Gastroesophageal sphincter (tissue), 4 donors: ENCODE measurements at places on chromosomes 5 and 9. TPM values are rescaled to one million over a fixed set of nuclear protein-coding genes. Genes with fewer than 3 reads are reported as not detected.

- no peak for ATAC-seq
Measured at GRCh38 chr5:54848581-54848980, 136.8 kb downstream of the ESM1 start.

- no peak for ATAC-seq
Measured at GRCh38 chr5:67290655-67291054, 94.1 kb upstream of the CD180 start.

The SAPCD2 gene
- total RNA-seq: 1.3 TPM

DNA sequence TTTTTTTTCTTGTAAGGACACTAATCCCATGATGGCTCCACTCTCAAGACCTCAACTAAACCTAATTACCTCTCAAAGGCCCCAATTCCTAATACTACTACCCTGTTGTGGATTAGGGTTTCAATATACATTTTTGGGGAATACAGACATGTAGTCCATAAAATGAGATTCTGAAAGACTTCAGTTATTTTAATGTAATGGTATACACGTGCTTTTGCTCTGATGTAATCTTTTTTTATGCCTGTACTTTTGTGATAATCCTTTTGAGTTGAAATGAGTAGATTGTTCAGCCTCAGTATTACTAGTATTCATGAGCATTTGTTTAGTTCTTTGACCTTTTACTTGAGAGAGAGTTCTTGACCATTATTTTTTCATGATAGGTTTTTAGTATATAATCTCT is 9.5 kb downstream of the CEP78 start:
- no peak for ATAC-seq

DNA sequence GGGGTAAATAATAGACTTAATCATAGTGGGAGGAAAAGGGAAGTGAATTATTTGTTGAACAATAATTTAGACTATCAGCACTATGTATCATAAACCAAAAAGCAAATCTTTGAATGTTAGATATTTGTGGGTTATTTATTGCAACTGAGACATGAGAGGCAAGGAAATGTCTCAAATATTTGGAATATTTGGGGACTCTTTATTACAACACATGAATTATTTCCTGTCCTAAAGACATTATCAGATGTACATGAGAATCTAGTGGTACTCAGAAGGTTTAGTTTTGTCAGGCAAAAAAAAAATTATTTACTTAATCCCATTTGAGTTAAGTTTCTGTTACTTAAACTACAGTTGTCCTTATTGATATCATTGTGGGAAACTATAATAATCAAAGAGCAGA is 91.1 kb downstream of the TLR4 start:
- ATAC-seq: no peak

DNA sequence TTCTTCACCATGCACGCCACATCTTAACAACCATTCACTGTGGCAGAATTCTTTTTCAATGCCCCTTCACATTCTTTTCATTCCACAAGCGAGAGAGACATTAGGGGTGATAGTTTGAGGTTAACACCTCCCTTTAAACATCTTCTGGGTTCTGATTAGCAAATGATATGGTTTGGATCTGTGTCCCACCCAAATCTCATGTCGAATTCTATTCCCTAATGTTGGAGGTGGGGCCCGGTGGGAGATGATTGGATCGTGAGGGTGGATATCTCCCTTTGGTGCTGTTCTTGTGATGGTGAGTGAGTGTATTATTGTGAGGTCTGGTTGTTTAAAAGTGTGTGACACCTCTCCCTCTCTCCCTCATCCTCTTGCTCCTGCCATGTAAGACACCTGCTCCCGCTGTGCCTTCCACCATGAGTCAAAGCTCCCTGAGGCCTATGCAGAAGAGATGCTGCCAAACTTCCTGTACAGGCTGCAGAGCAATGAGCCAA is 46.1 kb upstream of the RAI14 start:
- ATAC-seq: no peak

GRCh38 chr5:89436464-89436863 is 553.5 kb upstream of the MEF2C start:
- ATAC-seq: no peak

The FIBCD1 gene
- total RNA-seq: 1.7 TPM

DNA sequence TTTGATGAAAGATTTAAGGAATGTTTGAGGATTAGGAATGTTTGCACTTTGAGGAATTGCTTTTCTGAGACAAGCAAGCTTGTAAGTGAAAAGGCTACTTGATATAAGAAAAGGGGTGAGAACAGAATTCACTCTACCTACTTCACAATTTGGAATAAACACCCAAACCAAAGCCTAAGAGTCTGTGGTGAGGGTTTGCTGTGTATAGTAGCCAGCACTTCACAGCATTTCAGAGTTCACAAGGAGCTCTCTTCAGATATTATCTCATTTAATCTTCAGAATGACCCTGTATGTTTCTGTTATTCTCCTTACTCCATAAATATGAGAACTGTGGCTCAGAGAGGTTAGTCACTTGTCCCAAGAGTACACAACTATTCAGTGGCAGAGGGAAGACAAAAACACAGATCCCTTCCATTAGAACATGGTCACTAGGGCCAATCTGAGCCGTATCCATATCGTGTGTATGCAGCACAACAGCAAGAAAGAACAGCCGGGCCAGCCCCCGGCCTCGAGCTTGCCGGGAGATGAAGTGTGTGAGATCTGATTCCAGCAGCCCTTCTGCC is 92.4 kb downstream of the FRMD3 start:
- no peak for ATAC-seq

DNA sequence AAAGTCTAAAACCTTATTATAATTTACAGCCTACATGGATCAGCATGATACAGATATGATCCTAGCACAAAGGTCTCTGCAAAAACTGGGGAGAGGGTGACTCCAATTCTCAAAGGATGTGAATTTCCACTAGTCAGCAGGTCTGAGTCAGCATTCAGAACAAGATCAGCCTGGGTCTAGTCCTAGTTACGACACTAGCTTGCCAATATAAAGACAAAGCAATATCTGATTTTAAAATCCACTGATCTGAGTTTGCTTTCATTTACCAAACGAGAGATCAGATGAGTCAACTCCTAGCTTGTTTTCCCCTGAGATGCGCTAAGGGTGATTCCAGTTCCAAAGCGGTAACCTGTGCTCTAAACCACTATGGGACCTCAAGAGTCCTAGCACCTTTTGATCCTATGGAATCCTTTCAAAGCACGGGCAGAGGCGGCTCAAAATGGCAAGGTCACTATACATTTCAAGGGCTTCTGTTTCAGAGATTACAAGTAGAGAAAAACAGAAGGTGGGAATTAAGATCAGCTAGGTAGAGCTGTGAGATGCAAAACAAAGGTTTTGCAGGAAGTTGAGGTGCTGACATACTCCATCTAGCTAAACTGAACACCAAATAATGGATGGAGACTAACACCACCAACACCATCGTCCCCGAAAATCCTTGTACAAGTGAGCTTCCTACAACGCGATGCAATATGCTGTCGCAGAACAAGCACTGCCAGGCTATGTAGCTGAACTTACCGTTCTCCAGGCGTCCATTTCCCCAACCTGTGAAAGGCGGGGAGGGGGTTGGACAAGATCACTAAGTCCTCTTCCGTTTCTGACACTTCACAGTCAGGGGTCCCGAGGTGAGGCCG is 906 bp downstream of the SLC25A51 start:
- no peak for ATAC-seq

GRCh38 chr5:78717674-78718584 is 69.4 kb upstream of the LHFPL2 start:
- ATAC-seq: no peak

DNA sequence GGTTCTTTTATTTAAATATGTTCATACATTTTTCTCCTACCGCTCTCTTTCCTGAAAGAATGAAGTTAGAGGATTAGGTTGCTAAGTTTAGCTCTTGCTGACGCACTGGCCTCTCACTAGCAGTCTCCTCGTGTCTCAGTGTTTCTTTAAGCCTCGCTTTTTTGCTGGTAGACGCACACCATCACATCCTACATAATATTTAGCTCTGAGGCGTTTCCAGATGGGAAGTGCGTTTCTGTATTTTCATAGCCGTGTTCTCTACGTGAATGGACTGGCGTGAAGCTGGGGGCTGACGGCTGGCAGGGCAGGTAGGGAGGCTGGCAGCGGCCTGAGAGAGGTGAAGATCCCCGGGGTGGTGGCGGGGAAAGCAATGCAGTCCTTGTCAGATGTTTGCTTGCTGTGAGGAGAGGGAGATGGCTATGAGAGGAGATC is 79.2 kb upstream of the SPRY4 start:
- peak; percentile 68 for ATAC-seq

- ATAC-seq: no peak
Measured at GRCh38 chr9:25681266-25681665, 3.0 kb upstream of the TUSC1 start.

- no peak for ATAC-seq
Measured at GRCh38 chr5:62621280-62621679, 42.7 kb downstream of the LRRC70 start.

- peak; percentile 41 for ATAC-seq
Measured at GRCh38 chr9:83238871-83239640, 176.1 kb upstream of the RASEF start.

DNA sequence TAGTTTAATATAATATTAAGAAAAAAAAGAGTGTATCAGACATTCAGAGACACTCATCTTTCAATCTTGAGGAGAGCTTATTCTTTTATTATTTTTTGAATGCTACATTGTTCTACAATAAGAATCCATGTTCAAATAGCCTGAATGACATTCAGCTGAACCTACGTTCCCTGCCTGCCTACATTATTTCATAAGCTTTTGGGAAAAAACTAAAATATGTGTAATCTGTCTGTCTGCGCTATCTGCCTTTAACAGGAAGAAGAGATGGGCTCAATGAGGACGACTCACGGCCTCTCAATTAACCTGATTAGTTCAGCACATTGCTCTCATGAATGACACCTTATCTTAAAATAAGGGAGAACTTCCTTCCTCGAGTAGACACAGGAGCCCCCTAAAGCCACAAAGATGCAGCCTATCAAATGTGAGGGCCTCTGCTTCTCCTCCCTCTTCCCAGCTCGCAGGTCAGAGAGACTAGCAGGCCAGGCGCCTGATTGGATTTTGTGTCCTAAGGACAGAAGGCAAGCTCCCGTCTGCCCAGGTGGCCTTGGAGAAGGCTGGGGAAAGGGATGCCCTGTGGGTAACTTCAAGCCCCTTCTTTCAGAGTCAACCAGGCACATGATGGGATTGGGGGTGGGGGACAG is 37.8 kb downstream of the EBF1 start:
- ATAC-seq: peak; percentile 32

The LVRN gene
- 3.0 TPM for total RNA-seq

- ATAC-seq: no peak
Measured at GRCh38 chr5:134578578-134579283, 53.3 kb downstream of the JADE2 start.

The DMRT2 gene
- total RNA-seq: 1.6 TPM

GRCh38 chr5:116524051-116524904 is 50.3 kb downstream of the SEMA6A start:
- no peak for ATAC-seq

- ATAC-seq: peak; percentile 82
Measured at GRCh38 chr9:124812441-124812876, 35.5 kb downstream of the OLFML2A start.

GRCh38 chr5:142810081-142810480 is 39.9 kb downstream of the ARHGAP26 start:
- ATAC-seq: no peak

GRCh38 chr9:130938184-130938651 is 829 bp downstream of the FIBCD1 start:
- no peak for ATAC-seq

DNA sequence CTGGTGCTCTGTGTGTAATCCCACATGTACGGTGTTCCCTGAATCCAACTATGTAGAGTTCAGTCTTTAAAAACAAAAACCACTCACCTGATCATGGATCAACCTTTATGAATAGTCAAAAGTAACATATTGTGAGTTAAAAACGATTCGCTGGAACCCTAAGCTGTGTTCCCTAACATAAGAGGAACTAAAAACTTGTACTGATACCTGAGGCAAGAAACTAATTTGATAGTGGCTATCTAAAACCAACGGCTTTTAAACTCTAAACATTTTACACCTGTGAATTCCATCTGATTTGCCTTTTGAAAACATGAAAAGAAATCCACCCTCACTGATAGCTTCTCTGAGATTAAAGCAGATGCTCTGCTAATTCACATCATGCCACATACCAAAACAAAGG is 101.5 kb downstream of the DEPDC1B start:
- no peak for ATAC-seq

DNA sequence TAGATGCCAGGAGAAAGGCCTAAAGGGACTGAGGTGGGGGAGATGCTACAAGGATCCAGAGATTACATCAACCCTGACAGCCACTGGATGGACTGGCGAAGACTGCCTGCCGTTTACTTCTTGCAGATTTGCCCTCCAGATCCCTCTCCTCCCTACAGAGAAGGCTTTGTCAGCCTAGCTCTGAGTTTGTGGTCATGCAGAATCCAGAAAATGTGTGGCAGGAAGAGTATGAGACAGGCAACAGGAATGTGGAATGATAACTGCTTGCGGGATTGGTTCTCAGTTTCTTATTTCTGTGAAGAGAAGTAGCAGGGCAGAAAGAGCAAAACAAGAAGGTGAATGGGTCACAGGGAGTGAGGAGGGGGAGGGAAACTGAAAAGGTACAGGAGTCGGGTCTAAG is 129.6 kb downstream of the TLE1 start:
- ATAC-seq: no peak

DNA sequence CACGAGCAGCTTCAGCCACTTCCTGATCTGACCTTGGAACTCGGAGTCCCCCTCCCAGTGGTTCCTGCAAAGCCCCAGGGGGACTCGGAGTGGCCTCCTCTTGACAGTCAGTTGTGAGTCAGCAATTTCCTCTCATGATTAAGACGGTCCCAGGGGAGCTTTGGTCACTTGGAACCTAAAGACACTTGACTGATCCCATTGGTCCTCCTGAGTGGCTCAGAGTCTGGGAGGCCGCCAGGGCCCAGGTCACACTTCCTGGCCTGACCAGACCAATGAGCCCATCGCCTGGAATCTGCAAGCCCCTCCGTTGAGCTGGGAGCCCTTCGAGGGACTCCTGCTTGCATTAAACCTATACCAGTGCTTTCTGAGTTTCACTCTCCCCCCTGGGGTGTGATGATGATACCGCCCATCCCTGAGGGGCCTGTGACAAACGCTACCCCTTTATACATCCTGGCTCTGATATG is 29.1 kb downstream of the TSPAN17 start:
- ATAC-seq: no peak

DNA sequence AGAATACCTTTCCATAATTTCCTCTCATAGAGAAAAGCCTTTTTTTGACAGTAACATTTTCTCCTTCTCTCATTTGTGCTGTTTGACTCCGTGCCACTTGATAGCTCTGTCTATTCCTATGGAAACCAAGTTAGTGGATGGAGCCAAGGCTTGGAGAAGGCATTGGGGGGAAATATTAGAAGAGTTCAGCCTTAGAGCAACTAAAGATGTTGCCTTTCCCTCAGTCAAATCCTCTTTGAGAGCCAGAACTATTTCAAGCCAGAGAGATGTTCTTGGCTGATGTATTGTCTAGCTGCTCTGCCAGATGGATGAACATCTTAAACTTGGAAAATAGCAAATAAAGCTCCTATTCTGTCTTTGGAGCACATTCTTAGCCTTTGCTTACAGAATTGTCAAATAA is 112.4 kb downstream of the INVS start:
- no peak for ATAC-seq

GRCh38 chr5:57738787-57739186 is 256.2 kb upstream of the ACTBL2 start:
- no peak for ATAC-seq

- no peak for ATAC-seq
Measured at GRCh38 chr9:1726993-1727759, 288.0 kb upstream of the SMARCA2 start.

- ATAC-seq: no peak
Measured at GRCh38 chr9:127875306-127875966, 2.0 kb downstream of the AK1 start.

GRCh38 chr9:72524820-72525540 is 3.6 kb downstream of the TMC1 start:
- peak; percentile 84 for ATAC-seq
